HT-29 (cell line): ENCODE measurements at places on chromosomes 1 and 21. TPM values are rescaled to one million over a fixed set of nuclear protein-coding genes. Genes with fewer than 3 reads are reported as not detected.

The TRIM17 gene
- not detected in 2 replicates for total RNA-seq

The ZNHIT6 gene
- total RNA-seq = 3.7 and 4.5 TPM in 2 replicates

The TP73 gene
- total RNA-seq = 6.9 and 11.1 TPM in 2 replicates

The PRRX1 gene
- total RNA-seq = not detected in 2 replicates

GRCh38 chr21:36611379-36611778 is 87.5 kb upstream of the SIM2 start:
- DNase-seq = no peak

GRCh38 chr1:17155257-17155920 is 36.1 kb upstream of the PADI2 start:
- DNase-seq = no peak

DNA sequence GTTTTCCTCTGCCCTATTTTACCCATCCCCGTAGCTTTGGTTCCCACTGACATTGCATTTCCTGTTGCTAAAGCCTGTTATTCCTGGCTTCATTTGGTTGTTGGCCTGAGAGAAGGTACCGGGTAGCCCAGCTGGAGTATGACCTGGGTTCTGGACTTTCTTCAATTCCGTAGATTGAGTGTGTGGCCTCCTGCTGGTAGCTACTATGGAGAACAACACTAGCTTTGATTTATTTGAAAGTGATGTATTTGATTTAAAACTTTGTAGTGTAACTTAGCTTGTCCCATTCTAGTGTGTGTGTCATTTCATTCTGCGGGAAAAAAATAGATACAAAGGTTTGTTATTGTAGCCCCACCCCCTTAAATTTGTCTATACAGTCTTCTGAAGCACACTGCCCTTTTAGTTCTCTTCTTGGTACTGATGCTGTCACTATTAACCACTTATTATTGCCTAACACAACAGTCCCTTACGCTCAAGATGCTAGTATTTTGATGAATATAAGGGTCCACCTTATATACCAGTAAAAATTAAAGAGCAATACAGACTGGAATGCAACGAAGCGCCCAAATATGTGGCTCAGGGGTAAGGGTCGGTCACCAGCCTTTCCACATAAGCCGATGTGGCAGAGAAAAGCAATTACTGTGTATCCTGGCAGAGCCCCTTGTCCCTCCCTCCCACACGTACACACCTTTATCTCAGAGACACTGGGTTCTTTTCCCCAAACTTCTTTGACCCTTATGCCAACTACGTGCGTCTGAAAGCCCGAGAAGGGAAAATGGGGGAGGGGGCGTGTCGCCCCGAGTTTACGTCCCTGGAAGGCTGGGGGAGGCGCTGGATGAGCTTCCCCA is 643 bp upstream of the MOV10 start:
- peak; percentile 68 for DNase-seq

DNA sequence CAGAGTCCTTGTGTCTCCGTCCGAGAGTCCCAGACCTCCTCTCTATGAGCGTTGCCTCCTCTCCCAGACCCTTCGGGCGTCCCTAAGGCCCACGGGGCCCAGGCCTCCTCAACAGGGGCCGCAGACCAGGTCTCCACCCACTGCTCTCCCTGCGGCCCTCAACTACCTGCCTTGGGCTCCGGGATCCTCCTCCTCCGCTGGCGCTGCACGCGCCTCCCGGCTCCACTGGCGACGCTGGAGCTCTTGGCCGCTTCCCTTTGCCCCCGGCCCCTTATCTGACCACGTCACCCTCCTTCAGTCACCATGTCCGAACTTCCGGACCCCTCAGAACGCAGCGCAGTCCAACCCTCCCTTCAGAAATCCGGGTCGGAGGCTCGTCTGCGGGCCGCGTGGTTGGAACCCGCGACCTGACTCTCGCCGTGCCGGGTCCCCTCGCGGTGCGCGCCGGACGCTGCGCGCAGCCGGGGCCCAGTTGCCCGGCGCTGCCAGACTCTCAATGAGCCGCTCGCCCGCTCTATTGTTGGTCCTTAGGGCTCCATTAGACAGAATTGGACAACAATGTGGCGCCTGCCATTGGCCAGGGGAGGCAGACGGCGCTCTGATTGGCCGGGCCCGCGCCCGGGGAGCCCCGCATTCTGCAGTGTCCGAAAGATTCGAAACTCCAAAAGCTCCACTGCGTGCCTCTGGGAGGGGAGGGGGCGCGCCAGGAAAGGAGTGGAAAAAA is at the start of gene DMRTA2:
Gene DMRTA2, minus strand, starts transcription at position 498 of the 724 bp plus-strand sequence. CDS start 1,907 bp downstream, outside the sequence.
- DNase-seq = no peak

- no peak for DNase-seq
These were observed 216.9 kb downstream of the APP start for GRCh38 chr21:25953659-25954058.
